Left kidney (tissue), 8 donors: ENCODE measurements at places on chromosomes 2 and 18. TPM values are rescaled to one million over a fixed set of nuclear protein-coding genes. Genes with fewer than 3 reads are reported as not detected.

DNA sequence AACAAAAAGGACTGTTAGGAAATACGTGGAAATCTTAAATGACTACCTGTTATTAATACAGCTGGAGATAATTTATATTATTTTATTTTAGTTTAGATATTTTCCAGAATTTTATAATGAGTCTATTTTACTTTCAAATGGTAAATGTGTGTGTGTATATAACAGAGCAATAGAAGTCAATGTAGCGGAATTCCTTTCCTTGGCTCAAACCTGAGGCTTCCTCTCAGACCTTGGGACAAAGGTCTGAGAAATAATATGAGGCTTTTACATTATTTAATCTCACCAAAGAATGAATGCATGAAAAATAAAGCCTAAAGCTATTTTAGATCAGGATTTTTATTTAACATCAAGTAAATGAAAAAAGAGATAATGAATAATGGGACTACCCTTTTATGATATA lies 65.7 kb downstream of the SLC8A1 start:
- no peak for DNase-seq

Gene ICOS
- polyA plus RNA-seq: not detected

DNA sequence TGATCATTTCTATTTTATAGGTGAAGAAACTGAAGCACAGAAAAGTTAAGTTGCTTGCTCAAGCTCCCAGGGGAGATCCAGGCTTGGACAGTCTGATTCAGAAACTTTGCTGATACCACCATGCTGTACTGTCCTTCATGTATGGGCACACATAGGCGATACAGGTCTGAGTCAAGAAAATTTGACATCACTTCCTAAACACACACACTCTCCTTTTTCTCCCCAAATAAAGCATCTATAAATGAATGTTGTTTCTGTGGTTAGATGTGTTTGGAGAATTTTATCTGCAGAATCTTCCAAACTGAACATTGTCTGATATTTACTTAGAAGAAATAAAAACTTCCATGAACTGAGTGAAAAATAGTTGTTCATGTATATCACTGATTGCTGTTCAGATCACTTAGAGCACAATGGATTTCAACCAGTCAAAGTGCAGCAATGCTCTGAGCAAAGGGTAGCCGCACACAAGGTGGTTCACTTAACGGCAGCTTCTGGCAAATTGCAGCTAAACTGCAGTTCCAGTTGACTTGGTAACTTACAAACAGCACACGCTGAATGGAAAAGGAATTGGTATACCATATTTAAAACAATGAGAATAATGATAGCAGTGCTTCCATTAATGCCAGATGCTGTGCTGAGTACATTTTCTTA lies 10.0 kb upstream of the AGFG1 start:
- DNase-seq: no peak

DNA sequence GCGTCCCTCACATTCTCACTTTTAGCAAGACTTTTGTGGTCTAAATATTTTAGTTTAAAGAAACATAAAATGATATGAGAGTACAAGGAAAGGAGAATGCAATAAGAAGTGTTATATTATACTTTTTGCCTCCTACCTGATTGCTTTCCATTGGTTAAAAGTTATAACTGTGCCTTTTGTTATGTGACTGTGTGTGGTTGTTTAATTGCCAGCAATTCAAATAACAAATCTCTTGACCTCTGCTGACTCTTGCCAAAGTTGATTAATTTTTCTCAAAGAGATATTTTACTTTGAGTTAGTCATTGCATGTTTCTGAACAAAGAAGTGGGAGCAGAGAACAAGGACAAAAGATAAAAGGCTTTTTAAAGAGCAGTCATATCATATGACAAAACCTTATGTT lies 599.5 kb downstream of the SUCLG1 start:
- DNase-seq: no peak

GRCh38 chr18:28176698-28176947 lies 307 bp downstream of the CDH2 start:
- no peak for DNase-seq

Gene CASP8
- polyA plus RNA-seq: 16.9 TPM

Gene NOSTRIN
- polyA plus RNA-seq: 37.2 TPM

GRCh38 chr2:108385411-108386071 lies 7.8 kb downstream of the SULT1C4 start:
- DNase-seq: peak; percentile 24

DNA sequence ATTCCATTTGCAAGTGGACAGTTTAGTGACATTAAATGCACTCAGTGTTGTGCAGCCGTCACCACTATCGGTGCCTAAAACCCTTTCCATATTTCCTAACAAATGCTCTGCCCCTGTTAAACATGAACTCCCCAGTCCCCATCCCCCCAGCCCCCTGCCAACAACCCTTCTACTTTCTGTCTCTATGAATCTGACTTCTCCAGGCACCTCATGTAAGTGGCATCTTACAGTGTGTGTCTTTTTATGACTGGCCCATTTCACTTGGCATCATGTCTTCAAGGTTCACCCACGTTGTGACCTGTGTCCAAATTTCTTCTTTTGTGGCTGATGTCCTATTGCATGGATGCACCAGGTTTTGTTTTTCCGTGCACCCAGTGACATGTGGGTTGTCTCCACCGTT lies 140.9 kb upstream of the GPC1 start:
- DNase-seq: no peak

Gene PLEK
- polyA plus RNA-seq: 4.7 TPM

GRCh38 chr18:47179520-47179919 lies 3.4 kb upstream of the IER3IP1 start:
- DNase-seq: no peak

DNA sequence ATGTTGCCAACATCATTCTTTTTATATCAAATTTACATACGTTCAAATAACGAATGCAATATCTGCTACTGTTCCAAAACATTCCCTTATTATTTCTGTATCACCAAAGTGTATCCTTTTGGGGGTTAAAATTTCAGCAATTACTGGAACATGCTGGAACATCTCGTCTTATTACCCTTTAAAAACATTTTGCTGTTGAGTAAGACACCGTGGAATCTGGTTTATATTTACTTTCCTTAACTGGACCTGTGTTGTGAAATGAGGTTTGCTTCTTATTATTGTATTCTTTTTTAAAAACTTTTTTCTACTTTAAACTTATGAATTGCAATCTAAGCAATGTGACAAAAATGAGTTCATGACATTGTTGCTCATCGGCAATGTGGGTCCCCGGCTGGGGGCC lies 87.4 kb upstream of the PTPRM start:
- DNase-seq: no peak

GRCh38 chr2:233449081-233449901 lies 95.0 kb downstream of the DGKD start:
- DNase-seq: peak; percentile 21

Gene CD207
- not detected for polyA plus RNA-seq

- no peak for DNase-seq
Measured at GRCh38 chr2:71552356-71552755, 99.0 kb downstream of the DYSF start.

DNA sequence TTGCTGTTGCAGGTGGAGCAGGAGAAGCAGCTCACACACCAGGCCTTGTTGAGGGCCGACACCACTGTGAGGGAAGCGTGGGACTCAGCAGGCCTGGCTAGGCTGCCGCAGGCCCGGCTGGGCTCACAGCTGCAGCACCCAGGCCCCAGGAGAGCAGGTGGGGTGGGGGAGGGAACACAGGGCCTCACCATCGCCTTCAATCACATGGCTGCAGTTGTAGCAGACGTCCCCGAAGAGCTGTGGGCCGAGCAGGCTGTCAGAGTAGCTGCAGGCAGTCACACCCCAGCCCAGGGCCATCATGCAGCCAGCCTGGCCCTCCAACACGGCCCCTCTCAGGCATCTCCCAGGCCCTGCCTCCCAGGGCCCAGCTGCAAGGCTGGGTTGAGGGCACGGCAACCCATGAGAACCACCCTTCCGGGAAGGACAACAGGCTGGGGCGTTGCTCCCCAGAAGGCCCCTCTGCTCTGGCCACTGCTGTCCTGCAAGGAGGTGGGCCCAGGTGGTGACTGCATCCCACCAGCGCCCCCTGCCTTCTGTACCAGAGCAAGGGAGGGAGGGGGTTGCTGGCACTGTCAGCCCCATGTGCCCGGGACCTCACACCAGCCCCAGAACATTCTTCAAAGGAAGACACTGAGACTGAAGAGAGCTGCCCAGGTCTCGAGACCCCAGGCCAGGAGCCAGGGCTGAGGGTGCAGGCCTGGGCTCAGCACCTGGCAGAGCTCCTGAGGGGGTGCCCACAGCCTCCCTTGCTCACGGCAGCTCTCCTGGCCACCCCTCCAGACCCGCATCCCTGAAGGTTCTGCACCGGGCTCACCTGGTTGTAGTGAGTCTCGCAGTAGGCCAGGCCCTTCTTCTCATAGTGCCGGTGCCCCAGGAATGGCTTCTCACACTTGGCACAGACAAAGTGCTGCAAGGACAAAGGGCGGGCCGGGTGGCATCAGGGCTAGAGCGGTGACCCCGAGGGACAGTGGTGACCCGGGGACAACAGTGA lies 5.6 kb upstream of the GPR17 start:
- no peak for DNase-seq

DNA sequence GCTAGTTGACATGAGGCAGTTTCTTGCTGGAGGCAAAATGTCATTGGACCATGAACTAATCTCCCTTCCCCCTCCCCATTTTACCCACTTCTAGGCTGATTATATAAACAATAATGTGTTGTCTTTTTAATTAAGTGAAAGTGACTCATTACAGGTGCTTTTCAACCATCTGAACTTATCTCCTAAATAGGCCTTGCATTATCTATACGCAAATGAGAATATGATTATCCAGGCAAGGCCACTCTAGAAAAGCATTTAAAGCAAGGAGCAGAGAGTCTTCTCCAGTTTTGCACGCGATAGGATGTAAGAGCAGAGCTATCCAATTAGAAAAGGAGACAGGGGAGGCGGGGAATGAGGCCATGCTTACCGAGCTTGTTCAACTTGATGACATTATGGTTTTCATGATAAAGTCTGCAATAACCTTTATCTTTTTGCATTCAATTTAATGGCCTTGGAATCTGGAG lies 286.1 kb upstream of the SIX3 start:
- DNase-seq: no peak

GRCh38 chr18:8610459-8610851 lies 1.2 kb downstream of the RAB12 start:
- no peak for DNase-seq

DNA sequence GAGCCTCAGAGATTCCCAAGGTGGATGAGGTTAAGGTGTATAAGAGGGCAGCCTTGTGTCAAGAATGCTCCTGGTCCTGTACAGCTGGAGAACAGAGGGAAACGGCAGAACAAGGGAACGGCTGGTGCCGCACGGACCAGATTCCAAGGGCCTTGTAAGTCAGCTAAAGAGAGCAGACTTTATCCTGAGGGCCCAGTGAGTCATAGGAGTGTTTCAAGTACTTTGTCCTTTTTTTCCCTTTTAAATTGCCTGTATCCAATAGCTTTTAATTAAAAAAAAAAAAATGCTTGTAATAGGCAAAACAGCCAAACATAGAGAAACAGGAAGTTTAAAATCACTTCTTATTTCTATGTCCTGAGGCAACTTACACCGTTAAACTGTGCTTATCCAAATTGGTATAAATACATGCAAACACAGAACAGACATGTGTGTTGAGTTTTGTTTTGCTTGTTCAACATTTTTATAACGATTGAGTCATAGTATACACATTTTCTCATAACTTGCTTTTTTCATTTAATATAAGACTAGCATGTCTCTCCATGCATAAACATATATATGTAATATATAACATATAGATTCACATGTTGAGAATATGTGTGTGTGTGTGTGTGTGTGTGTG lies 42.1 kb upstream of the EVA1A start:
- no peak for DNase-seq

Gene MRPS9
- polyA plus RNA-seq: 59.9 TPM

- no peak for DNase-seq
Measured at GRCh38 chr2:99854236-99854852, 288.0 kb downstream of the AFF3 start.

Gene PHOSPHO2
- polyA plus RNA-seq: 21.7 TPM

Gene FEV
- polyA plus RNA-seq: not detected

Gene POTEC
- polyA plus RNA-seq: 0.03 TPM

DNA sequence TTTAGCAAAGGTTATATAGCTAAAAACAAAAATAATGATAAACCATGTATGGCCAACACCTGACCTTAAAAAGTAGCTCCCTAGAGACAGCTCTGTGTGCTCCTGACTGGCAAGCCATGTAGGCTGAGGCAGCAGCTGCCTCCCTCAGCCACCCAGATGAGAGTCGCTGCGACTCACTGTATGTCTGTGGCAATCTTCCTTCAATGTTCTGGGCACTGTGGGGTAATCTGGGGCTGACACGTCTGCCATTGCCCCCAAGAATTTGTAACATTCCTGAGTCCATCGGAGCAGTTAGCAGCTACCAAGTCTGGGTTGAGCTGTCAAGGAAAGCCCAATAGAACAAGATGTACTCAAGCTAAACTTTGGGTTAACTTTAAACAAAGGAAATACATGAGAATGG lies 106.4 kb upstream of the DAPL1 start:
- no peak for DNase-seq

Gene LAMA1
- polyA plus RNA-seq: 95.7 TPM

Gene TRIM43
- polyA plus RNA-seq: 0.62 TPM

Gene GMCL1
- 41.3 TPM for polyA plus RNA-seq

DNA sequence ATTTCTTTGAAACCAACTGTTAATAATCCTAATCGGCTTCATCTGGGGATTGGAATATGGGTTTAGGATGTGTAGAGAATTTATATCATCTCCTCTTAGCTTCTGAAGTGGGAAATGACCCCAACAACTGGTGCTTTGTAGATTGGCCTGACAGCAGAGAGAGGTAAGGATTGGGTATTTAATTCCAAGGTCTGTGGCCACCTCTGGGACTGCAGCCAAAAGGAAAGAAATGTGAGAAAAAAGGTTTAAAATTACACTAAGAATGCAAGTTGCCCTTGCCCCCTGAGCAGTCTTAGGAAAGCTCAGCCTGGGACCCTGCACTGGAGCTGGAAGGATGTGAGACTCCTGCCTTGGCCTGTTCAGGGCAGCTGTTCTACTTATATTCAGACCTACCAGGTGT lies 157.1 kb downstream of the FTCDNL1 start:
- DNase-seq: no peak

- DNase-seq: no peak
Measured at GRCh38 chr18:76571689-76572088, 76.6 kb upstream of the ZNF516 start.

GRCh38 chr2:67628892-67629291 lies 231.8 kb downstream of the ETAA1 start:
- DNase-seq: no peak

DNA sequence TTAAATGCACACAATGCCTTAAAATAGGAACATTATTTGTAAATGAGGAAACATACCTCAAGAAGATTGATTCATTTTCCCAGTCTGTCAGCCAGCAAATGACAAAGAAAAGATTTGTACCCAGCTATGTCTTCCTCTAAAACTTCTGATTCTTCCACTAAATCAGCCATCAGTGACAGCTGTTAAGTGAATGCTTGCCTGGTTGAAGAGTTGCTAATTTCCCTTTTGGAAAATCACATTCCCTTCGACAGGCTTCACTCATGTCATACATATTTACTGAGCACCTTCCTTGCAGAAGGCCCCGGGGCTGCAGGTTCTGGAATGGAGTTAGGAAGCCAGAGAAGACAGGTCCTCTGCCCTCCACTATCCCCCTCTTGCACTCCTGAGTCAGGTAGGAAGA lies 112.0 kb upstream of the SLC66A3 start:
- DNase-seq: no peak

Gene GPR39
- 3.3 TPM for polyA plus RNA-seq
